ENCODE measurements at places on chromosomes 11 and 22.

DNA sequence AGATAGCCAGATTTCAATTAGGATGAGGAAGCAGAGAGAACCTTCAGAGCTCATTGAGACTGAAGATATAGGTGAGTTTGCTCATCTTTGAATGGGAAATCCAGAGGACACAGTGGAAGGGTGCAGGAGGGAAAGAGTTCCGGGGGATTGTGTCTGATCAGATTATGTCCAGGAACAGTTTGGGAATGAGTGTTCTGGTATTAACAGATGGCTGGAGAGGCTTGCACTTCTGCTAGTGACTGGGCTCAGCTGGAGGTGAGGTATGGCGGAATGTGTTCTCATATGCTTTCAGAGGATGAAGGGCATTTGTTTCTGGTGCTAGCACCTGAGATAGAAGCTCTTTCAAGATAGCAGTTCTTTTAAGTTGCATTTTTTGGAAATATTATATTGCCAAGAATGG is 27.6 kb downstream of the ALKBH3 start:
- no peak for DNase-seq

GRCh38 chr11:46901156-46901555 is 17.2 kb downstream of the LRP4 start:
- DNase-seq = no peak

DNA sequence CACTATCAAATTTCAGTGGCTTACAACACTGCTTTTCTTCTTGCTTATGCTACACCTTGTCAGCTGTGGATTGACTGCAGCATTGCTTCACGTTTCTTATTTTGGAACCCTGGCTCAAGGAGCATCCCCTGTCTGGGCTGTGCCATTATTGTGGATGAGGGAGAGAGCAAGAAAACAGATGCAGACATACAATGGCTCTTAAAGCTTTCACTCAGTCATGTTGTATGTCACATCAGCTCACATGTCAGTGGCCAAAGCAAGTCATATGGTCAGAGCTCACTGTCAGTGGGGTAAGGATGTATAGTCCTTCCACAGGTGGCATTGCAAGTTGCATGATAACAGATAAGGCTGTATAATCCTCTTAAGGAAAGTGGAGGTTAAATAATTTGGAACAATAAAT is 10.0 kb downstream of the ARHGEF12 start:
- DNase-seq = no peak

GRCh38 chr11:11416917-11417316 is 63.9 kb upstream of the CSNK2A3 start:
- DNase-seq = no peak

- DNase-seq = no peak
Measured at GRCh38 chr22:37485395-37486223, 575 bp downstream of the MFNG start.

DNA sequence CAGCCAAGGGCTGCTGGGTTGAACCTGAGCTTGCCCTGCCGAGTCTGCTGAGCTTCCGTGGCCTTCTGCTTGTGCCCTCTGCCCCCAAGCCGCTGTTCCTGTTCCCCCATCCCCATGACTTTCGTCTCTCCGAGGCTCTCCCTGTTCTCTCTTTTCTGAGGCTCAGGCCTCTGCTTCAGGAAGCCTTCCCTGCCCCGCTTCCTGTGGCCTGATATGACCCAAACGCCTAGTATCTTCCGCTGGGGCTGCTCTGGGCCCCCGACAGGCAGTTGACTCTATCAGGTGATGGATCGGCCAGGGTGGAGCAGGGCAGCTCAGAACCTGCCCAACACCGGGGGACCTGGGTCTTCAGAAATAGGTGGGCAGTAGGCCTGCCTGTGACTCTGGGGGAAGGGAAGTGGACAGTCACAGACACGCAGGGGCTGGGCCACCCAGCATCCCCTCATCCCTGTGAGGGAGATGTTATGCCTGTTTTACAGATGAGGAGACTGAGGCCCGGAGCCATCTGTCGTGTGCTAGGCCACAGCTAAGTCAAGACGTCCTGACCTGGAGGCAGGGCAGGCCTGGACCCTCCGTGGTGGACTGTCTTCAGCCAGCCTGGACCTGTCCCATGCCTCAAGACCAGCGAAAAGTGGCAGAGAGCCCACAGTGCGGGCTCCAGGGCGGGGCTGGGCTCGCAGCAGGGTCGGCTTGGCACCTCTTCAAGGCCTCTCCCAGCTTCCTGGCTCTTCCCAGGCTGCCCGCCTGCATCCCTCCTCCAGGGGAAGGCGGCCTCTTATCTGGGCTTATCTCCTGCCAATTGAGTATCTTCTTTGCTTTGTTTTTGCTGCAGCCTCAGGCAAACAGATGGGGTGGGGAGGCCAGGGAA is 16.2 kb downstream of the BAD start:
- no peak for DNase-seq

- DNase-seq = no peak
Measured at GRCh38 chr11:78635814-78636506, 61.3 kb upstream of the NARS2 start.

- no peak for DNase-seq
Measured at GRCh38 chr11:103970701-103971249, 65.7 kb upstream of the DDI1 start.

All from HepG2 (cell line).